ENCODE measurements at places on chromosomes 2 and 18.

GRCh38 chr2:205644018-205644417 lies 38.3 kb upstream of the NRP2 start:
- no peak for DNase-seq

DNA sequence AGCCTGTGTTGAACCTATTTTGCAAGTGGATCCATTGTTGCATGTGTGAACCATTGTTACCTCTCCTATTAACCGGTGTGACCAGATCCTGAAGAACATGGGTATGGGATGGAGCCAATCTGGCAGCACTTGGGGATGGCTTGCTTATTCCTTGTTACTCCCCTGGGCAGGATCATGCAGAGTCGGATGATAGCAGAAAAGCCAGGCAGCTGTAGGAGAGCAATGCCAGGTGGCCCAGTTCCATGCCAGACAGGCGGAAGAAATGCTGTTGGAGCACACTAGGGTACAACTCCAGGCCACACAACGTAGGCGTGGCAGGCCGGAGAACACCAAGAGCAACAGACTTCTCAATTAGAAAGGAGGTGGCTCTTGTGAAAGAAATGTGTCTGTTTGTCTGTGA lies 16.3 kb upstream of the MYO1B start:
- DNase-seq = no peak

- no peak for DNase-seq
Measured at GRCh38 chr2:207482630-207483029, 47.1 kb upstream of the CREB1 start.

DNA sequence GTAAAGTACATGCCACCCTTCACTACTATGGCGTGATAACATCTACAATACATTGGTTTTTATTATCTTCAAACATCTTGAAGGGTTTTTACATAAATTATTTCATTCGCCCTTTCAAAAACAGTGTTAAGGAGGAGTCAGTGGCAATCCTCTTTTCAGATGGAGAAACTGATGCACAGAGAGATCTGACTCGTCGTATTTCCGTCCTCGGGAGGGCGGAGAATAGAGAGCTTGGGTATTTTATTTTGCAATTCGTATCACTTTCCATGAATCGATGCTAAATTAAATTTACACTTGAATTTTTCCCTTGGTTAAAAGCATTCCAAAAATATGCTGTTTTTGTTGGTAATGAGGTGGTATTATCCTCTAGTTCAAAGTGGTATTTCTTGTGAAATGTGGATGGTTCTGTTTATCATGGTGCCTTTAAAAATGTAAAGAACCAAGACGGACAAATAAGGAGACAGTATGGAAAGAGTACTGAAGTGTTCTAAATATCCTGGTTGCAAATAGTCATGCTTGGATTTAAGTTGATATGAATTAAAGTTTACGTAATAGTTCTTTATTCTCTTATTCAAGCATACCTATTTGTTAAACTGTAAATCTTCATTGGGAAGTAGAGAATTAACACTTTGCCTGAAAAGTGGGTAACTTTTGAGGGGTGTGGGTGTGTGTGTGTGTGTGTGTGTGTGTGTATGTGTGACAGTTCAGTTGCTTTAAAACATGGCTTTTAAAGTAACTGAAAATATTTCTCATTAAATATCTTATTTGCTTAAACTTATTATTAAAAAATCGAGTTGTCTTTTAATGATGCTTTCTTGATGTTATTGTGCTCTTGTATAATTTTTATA lies 5.6 kb downstream of the PHLPP1 start:
- no peak for DNase-seq

- DNase-seq = no peak
Measured at GRCh38 chr2:58479535-58480140, 238.5 kb upstream of the FANCL start.

GRCh38 chr2:109379507-109379906 lies 234.3 kb downstream of the SEPTIN10 start:
- no peak for DNase-seq

GRCh38 chr2:62409442-62409841 lies 96.6 kb downstream of the TMEM17 start:
- no peak for DNase-seq

GRCh38 chr2:224038830-224039079 lies 331 bp downstream of the SERPINE2 start:
- DNase-seq = no peak

DNA sequence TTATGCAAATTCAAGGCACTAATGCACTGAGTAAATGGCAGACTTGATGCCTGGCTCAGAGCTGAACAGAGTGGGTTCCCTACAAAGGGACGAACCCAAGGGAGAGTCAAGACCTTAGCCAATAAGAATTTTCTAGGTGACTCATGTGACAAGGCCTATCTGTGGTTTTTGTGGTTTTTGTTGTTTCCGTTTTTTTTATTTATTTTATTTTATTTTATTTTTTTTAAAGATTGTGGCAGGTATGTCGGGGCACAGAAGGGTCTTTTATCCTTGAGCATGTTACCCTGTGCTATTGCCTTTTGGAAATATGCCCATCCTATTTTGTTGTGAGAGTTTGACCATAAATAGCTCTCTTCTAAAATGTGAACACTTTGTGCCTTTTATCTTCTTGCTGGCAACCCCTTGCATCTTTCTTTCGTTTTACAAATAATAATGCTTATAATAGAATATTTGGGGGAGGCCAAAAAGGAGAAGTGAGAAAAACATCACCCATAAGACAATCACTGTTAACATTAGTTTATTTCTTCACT lies 113.4 kb upstream of the AQP4 start:
- DNase-seq = no peak

- no peak for DNase-seq
Measured at GRCh38 chr2:99188357-99188756, 7.4 kb downstream of the MRPL30 start.

DNA sequence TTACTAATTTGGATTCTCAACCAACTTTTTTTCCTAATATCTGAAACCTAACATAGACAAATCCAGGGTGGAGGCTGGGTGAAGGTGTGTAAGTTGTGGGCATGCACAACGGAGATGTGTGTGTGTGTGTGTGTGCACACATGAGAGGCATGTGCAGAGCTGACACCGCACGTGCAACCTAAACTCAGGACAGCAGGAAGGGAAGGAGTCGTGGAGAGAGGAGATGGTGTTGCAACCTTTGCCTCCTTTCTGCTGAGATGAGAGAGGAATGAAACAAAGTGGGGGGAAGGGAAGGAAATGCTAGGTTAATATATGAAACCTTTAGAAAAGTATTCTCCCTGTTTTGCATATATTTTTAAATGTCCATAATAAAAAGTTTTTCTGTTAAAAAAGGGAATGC lies 64.7 kb downstream of the KCTD1 start:
- no peak for DNase-seq

- DNase-seq = no peak
Measured at GRCh38 chr2:177044671-177045070, 167.9 kb upstream of the HNRNPA3 start.

- DNase-seq = no peak
Measured at GRCh38 chr2:149463328-149464002, 124.1 kb downstream of the MMADHC start.

DNA sequence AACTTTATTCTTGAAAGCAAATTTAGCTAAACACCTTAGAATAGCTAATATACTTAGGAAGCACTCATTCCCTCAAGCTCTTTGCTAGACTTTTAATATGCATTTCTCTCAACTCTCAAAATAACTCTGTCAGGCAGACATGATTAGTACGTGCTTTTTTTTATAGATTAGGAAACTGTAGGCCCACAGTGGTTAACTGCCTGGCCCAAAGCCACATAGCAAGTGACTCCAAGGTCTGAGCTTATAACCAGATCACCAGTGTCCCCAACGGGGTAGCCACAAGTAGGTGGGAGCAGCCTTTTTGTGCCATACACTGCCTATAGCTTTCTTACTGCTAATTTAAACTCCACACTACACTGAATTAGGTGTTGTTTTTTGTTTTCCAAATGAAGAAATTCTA lies 576.8 kb downstream of the METTL4 start:
- no peak for DNase-seq

DNA sequence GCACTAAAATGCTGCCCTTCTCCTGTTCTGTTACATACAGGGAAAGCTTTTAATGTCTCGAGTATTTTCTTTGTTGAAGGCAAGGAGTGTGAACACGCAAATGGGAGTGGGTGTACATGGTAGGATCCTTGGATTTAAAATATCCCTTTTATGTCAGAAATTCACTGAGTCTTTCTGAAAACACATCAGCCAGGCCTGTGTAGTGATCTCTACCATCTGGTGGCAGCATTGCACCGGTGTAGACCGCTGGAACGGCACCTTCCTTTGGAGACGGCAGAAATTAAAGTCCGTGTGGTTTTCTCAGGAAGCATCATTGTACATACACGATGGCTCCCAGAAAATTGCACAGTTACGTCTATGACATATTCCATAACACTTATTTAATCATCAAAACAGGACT lies 515.8 kb downstream of the GALR1 start:
- no peak for DNase-seq

GRCh38 chr2:96514521-96514920 lies 9.4 kb upstream of the NEURL3 start:
- DNase-seq = no peak

GRCh38 chr2:14615760-14616159 lies 16.8 kb upstream of the LRATD1 start:
- DNase-seq = no peak

DNA sequence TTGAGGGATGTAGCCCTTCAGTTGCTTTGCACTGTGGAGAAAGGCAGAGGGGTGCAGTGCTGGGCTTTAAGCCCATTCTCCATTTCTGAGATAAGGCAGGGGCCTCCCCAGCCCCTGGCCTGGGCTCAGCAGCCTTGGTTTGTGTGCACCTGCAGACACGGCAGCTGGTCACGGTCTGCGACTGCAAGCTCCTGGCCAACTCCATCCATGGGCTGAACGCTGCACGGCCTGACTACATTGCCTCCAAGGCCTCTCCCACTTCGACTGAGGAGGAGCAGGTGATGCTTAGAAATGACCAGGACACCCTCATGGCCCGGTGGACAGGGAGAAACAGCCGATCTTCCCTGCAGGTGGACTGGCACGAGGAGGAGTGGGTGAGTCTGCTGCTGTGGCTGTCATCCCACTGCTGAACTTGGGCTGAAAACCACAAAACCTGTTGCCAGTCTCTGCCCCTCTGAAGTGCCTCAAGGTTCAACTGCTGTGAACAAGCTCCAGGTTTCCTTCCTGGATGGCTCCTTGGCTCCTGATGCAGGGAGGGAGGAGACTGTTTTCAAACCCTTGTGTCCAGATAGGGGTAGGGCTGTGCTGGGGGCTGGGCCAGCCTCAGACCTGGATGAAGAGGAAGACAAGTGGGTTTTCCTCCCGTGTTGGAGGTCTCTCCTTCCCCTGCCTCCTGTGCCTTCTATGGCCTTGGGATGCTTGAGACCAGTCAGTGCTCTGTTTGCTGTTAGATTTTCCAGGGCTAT lies 54.0 kb downstream of the COA5 start:
- DNase-seq = no peak

DNA sequence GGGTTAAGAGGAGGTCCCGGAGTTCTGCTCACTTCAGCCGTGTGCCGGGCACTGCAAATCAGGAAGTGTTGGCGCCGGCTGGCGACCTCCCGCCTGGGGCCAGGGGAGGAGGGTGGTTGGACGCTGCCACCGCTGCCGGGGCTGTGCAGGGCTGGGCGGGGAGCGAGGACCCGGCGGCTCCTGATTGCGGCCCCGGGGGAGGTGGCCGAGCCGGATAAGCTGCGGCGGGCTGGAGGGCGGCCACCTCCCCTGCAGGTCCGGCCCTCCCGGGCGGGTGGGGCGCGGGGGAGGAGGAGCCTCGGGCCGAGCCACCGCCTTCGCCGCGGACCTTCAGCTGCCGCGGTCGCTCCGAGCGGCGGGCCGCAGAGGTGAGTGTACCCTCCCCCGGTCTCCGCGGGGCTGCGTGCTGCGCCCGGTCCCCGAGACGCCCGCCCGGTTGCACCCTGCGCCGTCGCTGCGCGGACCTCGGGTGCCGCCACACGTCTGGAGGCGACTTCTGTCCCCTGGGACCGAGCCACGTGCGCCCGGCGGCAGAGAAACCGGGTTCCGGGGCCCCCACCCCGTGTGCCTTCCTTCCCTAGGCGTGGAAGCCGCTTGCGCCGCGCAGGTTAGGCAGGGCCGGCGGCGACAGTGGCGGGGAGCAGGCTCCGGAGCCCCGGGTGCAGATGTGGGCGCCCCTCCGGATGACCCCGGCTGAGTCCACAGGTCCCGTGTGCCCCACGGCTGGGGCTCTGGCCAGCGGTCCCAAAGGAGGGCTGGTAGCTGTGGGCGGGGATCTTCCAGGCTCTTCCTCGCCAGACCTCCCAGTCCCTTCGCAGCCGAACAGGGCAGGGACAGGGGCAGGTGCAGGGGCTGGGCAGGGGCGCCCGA lies at the start of gene STEAP3:
STEAP3 (plus strand) TSS at position 314 of the 870 bp plus-strand sequence. CDS start 7,179 bp downstream, outside the sequence.
- no peak for DNase-seq

- DNase-seq = no peak
Measured at GRCh38 chr2:178441426-178441825, 9.5 kb downstream of the PRKRA start.

- DNase-seq = no peak
Measured at GRCh38 chr18:51562866-51563265, 365.4 kb upstream of the MEX3C start.

GRCh38 chr18:22314001-22314400 lies 103.7 kb downstream of the CTAGE1 start:
- no peak for DNase-seq

GRCh38 chr2:97739893-97740245 lies 26.5 kb downstream of the ZAP70 start:
- DNase-seq = no peak

DNA sequence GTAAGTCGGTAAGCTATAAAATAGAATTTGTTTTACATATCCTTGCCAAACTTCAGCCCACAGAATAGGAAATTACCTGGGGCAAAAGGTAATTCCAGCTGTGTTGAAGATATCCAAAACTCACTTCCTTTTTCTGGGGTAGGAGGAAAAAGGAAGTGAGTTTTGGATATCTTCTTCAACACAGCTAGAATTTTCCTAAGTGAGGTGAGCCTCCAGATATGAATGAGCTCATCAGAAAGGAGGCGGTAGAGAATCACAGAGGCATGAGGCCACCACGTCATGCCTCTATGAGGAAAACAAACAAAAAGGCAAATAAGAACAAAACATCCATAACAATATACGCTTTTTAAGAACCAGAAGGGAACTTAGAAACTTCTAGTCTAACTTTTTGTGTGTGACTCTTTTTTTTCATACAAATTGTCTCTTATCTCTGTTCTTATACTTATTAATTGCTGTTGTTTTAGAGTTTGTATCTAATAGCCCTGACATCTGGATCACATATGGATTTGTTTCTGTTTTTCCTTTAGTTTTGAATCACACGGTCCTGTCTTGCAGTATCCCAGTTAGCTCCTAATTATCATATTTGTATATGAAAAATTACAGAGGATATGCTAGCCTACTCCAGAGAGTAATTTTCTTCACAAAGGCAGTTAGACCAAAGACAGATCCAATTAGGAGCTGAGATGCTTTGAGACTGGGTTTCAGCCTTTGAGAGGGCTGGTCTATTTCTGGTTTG lies 104.5 kb downstream of the RBM43 start:
- no peak for DNase-seq

- DNase-seq = no peak
Measured at GRCh38 chr2:136530146-136530545, 235.2 kb upstream of the THSD7B start.

DNA sequence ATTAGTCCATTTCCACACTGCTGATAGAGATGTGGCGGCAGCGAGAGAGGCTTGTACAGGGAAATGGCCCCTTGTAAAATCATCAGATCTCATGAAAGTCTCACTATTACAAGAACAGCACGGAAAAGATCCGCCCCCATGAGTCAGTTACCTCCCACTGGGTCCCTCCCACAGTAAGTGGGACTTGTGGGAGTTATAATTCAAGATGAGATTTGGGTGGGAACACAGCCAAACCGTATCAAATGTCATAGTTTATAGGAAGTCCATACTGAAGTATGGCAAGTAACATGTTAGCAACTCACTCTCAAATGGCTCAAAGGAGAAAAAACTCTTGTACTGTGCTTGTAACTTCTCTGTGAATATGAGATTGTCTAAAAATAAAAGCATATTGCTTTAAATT lies 56.1 kb downstream of the FARP2 start:
- DNase-seq = no peak
